ENCODE measurements at places on chromosomes 7 and 10.

DNA sequence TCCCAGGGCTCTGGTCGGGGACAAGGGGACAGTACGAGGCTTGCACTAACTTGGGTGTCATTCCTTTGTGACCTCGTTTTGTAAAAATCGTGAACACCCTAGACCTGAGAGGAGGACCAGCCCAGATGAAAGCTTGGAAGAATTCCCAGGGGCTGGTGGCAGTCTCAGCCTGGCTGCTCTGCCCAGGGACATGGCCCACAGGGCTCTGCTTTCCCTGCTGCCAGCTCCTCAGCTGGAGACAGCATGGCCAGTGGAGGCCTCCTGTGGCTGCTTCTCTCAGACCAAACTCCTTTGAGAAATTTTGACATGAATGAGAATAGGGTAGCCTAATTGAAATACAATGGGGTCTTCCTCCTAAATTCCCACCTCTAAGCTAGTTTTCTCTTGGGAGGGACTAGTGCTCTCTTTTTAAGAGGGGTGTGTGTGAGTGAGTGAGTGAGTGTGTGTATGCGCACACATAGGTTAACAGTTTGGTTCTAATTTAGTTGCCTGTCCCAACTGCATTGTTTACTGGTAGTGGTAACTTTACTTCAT is 140.3 kb upstream of the EFCAB10 start:
- no peak for DNase-seq

DNA sequence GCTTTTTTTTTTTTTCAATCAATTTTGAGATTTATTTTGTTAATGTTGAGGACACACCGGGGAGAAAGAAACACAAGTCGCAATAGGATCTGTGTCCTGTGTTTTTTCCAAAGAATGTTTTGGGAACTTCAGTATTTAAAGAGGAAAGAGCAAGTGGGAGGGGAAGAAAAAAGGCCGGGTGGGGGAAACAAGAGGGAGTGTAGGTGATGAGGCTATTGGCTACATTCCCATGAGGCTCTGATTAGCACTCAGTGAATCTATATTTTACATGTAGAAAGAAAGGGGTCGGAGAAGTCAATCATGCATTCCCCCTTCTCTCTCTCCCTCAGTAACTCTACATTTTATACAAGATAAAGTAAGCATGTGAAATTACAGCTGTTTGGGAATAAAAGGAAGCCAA is 4.1 kb downstream of the ZNF680 start:
- DNase-seq: no peak

- no peak for DNase-seq
These were observed 293.9 kb downstream of the SNX13 start for GRCh38 chr7:17646253-17646956.

DNA sequence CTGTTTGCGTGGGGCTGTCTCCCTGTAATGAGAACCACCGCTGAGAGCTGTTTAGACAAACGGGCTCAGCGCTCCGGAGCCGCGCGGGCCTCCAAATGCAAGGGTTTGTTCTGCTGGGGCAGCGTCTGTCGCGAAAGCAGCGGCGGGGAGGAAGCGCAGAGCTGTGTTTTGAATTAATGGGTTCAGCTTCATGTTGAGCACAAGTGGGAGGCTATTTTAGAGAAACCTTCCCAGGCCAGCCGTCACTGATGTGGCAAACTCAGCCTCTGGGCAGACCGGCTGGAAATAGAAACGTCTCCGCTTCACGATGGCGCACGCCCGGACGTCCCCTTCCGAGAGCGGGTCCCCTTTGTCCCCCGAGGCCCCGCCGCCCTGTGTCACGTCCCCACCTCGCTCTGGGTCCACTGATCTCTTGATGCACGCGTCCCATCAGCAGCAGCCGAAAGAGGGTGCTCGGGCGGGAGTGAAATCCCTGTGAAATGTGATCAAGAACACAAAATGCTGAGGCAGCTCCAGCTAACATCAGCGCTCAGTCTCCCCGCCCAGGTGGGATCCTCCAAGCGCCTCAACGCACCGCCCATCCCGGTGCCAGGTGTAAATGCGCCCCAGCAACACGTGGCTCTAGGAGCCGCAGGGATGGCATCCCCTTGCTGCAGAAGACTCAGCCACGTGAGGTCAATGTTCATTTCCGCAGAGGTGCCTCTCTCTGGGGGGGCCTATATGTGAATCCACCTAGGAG is 44.9 kb downstream of the BAMBI start:
- DNase-seq: no peak

DNA sequence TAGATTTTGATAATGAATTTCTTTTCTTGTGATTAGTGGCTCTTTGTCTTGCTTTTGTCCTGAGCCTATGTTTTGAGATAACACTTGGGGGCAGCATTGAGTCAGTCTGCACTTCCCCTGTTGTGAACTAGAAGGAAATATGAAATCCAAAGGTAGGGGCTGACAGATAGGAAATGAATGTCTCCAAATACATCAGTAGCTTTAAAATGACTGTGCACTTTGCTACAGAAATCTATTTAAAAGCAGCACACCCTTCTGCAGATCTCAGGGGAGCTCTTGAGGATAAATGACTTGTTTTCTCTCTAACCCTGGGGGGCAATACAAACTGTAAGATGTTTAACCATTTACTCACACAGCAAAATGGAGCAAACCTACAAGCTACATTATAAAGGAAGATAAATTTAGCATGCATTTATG is 176.0 kb upstream of the MYO3A start:
- DNase-seq: no peak

GRCh38 chr7:75559355-75559975 is 67.3 kb downstream of the SPDYE5 start:
- no peak for DNase-seq

DNA sequence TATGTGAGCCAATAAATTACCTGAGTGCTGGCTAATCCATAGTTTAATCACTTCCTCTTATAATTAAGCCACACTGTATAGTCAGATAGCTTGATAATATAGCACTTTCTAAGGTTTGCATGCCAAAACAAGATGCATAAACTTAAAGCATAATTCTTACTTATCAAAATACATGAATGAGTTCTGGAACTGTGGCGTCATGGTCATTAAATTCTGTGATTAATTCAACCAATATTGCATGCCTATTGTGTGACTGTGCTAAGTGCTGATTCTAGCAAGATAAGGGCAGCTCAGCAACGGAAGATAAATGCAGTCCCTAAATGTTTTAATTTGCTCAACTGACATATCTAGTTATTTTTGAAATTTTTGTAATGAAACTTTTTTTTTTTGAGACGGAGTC is 29.7 kb downstream of the HOXA1 start:
- no peak for DNase-seq

DNA sequence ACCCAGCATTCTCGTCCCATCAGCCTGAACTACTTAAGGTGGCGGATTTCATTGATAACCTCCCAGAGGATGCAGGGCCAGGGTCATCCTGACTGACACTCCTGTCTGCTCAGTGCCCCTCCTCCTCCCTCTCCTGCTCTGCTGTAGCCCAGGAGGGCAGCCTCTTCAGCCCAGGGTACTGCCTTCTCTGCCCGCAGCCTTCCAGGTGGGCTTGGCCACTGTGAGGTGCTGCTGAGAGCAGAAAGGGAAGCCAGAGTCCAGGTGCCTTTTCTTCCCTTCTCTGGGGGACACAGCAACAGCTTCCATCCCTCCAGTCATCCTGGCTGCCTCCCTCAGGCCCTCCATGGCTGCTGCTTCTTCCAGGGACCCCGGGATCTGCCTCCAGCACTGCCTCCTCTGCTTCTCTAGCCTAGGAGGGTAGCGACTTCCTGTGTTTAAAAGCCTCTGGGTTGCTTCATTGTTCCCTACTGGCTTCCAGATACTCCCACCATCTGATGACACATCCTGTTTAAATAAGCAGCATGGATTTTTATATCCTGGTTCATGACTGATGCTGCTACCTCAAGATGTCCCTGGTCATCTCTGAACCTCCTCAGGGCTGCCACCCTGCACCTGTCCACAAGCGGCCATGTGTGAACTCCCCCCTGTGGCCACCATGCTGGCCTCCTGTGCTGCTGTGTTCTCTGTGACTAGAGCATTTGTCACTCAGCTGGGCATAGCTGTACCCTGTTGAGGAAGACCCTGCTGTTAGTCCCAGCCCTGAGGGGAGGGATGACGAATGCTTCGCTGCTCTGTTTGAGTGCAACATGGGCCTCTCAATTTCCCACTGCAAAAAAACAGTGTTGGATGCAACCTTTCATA is 55.8 kb downstream of the AKR1C4 start:
- no peak for DNase-seq

DNA sequence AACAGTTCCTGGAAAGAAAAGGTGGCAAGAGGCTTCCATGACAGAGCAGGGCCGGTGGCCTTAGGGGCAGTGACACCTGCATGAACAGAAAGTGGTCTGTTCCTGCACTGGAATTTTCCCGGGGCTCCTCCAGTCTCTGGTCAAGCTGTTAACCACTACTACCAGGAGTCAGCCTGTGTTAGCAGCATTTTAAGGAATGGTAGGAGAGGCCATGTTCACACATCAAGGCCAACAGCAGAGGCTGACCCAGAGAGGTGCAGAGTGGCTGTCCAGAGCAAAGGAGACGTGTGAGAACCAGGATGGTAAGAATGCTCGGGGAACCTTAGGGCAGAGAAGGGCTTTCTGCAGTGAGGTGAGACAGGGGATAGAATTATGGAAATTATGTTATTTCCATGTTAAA is 8.5 kb downstream of the H2BK1 start:
- DNase-seq: no peak

GRCh38 chr10:4151466-4151865 is 366.5 kb upstream of the KLF6 start:
- DNase-seq: no peak

GRCh38 chr7:32034052-32034451 is 36.2 kb downstream of the PDE1C start:
- no peak for DNase-seq

GRCh38 chr10:117757086-117757720 is 214.7 kb downstream of the EMX2 start:
- DNase-seq: no peak

DNA sequence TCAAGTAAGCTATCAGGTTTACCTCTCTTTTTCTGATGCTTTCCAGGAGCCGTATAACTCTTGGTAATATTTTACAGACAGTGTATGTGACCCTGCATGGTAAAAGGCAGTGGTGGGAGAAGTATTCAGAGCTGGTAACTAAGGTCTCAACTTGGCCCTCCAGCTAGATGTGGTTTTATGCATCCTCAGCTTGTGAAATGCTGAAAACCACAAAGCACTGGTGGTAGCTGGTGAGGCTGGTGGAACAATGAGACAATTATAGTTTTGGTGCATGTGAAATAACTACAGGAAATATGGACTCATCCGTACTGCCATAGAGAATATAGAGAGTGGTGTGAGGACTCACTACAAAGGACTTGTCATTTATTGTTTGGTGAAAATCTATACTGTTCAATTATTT is 383.0 kb upstream of the PCDH15 start:
- no peak for DNase-seq

- no peak for DNase-seq
These were observed 15.4 kb downstream of the MGAM start for GRCh38 chr7:142010952-142011548.

DNA sequence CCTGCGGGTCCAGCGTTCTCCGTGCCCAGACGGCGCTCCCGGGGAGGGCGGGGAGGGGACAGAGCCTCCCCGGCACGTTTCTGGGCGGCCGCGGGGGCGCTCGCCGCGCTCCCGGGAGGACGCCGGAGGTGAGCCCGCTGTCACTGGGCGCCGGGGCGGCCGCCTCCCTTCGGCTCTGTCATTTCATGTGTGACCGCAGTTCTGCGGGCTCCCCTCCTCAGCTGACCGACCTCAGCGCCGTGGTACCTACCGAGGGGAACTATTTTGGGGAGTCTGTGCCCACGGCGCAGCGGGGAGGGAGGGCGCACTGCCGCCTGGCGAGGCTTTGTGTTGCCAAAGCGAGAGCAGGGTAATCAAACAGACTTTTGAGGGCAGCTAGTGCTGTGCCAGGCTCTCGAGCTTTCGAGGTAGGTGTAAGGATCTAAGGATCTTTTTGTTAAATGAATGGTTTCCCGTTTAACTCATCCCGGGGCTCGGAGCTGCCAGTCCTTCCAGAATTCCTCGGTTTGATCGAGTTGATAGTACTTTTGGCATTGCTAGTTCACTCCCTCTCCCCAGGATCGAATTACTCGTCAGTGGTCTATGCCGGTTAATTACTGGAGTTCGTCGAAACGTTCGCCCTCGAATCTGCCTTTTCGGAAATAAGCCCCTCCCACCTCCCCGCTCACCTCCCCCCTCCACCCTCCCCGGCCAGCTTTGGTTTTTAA is 1.9 kb downstream of the ARID5B start:
- peak; percentile 46 for DNase-seq

GRCh38 chr7:111883241-111883640 is 320.9 kb upstream of the IMMP2L start:
- no peak for DNase-seq

- DNase-seq: no peak
These were observed 189.2 kb downstream of the ADARB2 start for GRCh38 chr10:1548146-1548545.

Data from activated CD8-positive, alpha-beta memory T cell treated with anti-CD3 and anti-CD28 coated beads for 1 hour (primary cell).